ENCODE measurements at places on chromosomes 12 and 14. TPM values are rescaled to one million over a fixed set of nuclear protein-coding genes. Genes with fewer than 3 reads are reported as not detected.

TAS2R30 gene
- total RNA-seq = 0.32 TPM

KLHL33 gene
- not detected for total RNA-seq

WSCD2 gene
- not detected for total RNA-seq

RNASE3 gene
- total RNA-seq = not detected

GARIN6 gene
- not detected for total RNA-seq

FAM181A gene
- total RNA-seq = not detected

PLA2G1B gene
- total RNA-seq = not detected

NUBPL gene
- total RNA-seq = 15.9 TPM

CABP1 gene
- 0.45 TPM for total RNA-seq

SLC25A47 gene
- not detected for total RNA-seq

COL2A1 gene
- total RNA-seq = not detected

MAP3K9 gene
- 0.38 TPM for total RNA-seq

VCPKMT gene
- total RNA-seq = 8.4 TPM

NUP107 gene
- 77.5 TPM for total RNA-seq

ZDHHC22 gene
- total RNA-seq = under 0.01 TPM

TMEM229B gene
- 0.06 TPM for total RNA-seq

SLC24A4 gene
- total RNA-seq = not detected

C14orf132 gene
- 8.1 TPM for total RNA-seq

CYP46A1 gene
- 0.38 TPM for total RNA-seq

GRCh38 chr14:82854131-82854530, 1320.5 kb upstream of the SEL1L start:
- no peak for DNase-seq

DNA sequence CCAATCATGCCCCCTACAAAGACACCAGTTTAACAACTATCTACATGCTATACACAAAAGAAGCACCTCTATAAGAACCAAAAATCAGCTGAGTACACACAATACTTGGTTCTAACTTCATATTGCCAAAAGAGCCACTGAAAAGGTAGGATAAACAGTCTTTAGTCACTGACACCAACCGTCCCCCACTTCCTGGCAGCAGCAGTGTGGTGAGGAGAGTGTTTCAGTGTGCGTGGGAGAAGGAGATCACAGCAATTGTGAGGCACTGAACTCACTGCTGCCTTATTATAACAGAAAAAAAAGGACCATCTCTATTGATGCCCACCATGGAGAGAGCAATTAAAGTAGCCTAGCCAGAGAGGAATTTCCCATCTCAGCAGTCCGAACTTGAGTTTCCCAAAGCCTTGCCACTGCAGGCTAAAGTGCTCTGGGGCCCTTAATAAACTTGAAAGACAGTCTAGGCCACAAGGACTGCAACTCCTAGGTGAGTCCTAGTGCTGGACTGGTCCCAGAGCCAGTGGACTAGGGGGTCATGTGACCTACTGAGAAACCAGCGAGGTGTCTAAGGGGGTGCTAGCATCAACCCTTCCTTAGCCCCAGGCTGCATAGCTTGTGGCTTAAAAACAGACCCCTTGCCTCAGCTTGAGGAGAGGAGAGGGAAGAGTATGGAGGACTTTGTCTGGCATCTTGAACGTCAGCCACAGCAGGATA, 37.1 kb upstream of the LMNTD1 start:
- DNase-seq = no peak

GRCh38 chr12:95630496-95630895, 79.2 kb upstream of the USP44 start:
- no peak for DNase-seq

GRCh38 chr12:40138526-40138925, 32.6 kb upstream of the SLC2A13 start:
- DNase-seq = no peak

- DNase-seq = no peak
Measured at GRCh38 chr14:21078726-21079125, 8.6 kb downstream of the ARHGEF40 start.

DNA sequence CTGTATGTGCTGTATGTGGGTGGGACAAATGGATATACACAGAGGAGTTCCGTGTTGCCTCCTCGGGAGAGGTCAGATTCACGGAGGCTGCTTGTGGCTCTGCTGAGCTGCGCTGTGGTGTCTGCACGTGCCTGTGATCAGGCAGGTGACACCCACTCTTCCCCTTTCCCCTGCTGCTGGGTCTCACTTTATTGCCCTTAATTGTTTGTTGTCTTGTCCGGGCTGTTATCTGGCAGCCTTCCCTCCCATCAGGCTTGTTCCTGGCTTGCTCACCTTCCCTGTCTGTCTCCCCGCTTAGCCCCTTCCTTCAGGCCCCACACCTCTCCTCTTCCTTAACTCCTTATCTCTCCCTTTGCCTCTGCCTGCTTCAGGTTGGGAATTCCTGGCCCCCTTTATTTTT, 13.5 kb downstream of the WNT5B start:
- no peak for DNase-seq

DNA sequence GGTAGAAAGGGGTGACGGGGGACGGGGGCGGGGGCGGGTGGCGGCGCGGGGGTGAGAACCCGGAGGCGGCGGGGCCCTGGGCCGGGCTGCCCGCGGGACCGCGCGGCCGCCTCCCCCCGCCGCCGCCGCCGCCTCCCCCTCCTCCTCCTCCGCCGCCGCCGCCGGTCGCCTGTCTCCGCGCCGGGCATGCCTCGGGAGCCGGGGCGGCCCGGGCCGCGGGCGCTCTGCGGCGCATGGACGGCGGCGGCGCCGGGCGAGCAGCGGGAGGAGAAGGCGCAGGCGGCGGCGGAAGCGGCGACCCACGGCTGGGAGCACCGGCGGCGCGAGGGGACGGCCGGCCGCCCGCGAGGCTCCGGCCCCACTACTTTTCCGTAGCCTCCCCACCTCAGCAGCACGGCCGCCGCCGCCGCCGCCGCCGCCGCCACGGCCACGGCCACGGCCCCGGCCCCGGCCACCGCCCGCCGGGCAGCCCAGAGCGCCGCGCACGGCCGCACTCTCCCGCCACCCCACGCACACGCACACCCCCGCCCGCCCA, at the start of gene NPAS3:
Gene NPAS3 (plus strand): TSS at position 161 of the 535 bp plus-strand sequence.
- DNase-seq = no peak

DNA sequence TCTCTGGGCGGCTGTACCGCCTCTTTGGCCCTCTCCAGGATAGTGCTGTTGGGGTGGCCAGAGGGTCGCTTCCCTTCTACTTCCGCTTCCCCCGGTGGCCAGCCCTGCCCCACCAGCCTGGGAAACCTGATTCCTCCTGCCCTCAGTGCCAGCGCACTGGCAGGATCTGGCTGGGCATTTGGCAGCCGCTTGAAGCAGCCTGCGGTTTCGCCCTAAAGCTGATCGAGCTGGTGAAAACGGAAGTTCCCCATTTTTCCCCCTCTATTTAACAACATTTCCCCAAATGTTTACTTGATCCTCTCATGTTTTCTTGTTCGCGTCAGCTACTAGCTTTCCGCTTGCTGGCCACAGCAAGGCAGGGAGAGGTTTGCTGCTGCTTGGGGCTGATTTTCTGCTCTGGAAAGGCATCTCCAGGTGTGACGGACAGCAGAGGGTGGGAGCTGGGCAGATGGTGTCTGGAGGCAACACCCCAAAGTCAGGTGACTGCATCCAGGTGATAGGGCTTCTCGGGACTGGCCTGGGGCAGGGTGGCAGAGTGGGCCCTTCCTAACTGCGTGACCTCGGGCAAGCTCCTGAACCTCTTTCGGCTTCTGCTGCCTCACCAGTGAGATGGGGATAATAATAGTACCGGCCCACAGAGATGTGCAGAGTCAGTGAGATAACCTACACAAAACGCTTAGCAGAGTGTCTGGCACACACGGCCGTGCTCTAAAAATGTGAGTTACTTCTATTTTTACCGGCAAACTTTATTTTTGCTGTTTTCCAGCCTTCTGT, 53.1 kb downstream of the TSPAN9 start:
- DNase-seq = no peak

GRCh38 chr12:49296836-49297694, 2.1 kb downstream of the PRPH start:
- no peak for DNase-seq

- peak; percentile 85 for DNase-seq
Measured at GRCh38 chr14:85516239-85517113, 13.5 kb upstream of the FLRT2 start.

- peak; percentile 3 for DNase-seq
Measured at GRCh38 chr12:9906873-9907272, 25.3 kb downstream of the CLEC2A start.

DNA sequence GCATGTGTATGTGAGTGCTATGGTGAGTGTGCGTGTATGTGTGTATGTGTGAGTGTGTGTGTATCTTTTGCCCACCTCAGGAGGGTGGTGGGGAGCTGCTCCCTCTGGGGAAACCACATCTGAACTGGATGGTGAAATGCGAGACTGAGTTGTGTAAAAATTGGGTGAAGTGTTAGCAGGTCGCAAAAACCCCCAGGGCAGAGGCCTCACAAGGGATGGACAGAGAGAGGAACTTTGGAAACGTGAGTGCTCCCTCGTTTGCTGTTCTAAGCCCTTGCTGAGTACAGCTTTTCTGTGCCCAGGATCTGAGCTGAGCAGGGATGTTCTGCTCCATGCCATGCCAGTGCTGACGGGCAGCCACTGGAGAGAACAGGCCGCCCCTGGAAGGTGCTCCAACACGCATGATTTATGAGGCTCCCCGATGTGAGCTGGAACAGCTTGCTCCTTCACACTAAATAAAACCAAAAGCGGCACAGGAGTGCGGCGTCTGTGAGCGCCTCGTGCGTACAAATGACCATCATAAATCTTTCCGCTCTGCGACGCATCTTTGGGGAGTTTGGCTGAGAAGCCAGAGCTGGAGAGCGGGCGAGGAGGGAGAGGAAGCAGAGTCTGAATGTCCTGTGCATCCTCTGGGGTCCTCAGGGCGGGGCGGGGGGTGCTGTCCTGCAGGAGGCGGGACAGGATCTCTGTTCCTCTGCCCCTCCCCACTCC, 14.1 kb upstream of the GALNT9 start:
- DNase-seq = no peak

GRCh38 chr12:9449181-9449580, 158.5 kb downstream of the KLRB1 start:
- DNase-seq = no peak

GRCh38 chr14:54316652-54317051, 80.2 kb upstream of the CDKN3 start:
- no peak for DNase-seq

DNA sequence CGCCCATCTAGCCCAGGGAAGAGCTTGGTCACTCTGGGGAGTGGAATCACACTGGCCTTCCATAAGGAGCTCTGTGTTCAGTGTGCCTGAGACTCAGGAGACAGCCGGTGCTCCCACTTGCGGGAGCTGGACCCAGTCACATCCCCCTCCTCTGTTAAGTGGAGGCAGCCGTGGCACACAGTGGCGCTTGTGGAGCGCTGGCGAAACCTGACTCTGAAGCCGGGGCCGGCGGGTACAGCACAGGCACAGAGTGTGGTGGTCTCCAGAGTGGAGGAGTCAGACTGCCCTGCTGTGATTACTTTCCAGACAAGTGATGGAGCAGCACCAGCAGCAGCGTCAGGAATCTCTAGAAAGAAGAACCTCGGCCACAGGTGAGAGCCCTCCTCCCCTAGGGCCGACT, 33.0 kb downstream of the DEGS2 start:
- no peak for DNase-seq

- no peak for DNase-seq
Measured at GRCh38 chr12:69981881-69982475, 157.0 kb downstream of the MYRFL start.

- peak; percentile 14 for DNase-seq
Measured at GRCh38 chr12:32031109-32031508, 71.9 kb downstream of the RESF1 start.

DNA sequence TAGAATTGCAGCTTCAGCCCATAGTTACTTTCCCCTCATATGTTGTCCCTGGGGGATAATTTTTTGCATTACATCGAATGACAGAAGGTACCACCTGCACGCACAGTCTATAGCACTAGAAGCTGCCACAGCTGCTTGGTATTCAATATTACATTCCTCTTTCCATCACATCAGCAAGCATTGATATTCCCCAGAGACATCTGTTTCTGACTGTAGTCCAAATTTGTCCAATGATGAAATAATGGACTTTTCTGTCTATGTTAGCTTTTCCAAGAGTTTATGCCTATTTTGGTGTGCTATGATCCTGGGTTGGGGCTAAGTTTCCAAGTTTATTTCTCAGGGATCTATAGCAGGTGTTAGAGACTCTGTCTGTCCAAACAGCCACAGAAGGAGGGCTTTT, 335.4 kb downstream of the LRIG3 start:
- DNase-seq = peak; percentile 46

GRCh38 chr12:126430921-126431320, 1365.7 kb downstream of the AACS start:
- no peak for DNase-seq

GRCh38 chr12:93379981-93380361, 2.2 kb downstream of the NUDT4 start:
- DNase-seq = no peak

GRCh38 chr14:90416720-90417119, 19.9 kb downstream of the CALM1 start:
- no peak for DNase-seq

GRCh38 chr12:25887367-25887766, 71.1 kb upstream of the RASSF8 start:
- DNase-seq = no peak

DNA sequence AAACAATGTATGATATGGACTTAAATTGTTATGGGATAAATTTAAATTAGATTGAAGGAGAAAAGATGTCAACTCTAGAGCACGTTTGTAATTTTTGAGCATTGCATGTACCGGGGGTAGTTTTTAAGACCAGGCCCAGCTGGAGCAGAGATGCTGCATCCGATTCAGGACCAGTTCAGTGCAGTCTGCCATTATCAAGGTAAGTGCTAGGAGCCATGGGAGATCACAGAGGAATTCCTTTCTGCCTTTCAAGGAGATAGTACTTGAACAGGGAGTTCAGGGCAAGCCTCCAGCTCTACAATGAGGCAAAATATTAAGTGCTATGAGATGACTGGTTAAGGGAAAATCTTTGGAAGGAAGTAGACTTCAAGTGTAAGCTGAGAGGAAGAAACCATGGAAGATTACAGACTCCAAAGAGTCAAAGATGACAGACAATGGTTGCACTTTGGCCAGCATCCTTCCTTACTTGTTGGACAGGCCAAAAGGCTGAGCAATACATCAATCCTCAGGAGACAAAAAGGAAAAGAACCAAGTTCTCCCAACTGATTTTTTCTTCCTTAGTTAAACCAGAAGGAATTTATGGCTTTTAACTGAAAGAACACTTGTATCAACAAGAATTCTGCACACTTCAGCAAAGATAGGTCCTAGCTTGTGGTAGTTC, 113.2 kb upstream of the HIF1A start:
- peak; percentile 68 for DNase-seq

DNA sequence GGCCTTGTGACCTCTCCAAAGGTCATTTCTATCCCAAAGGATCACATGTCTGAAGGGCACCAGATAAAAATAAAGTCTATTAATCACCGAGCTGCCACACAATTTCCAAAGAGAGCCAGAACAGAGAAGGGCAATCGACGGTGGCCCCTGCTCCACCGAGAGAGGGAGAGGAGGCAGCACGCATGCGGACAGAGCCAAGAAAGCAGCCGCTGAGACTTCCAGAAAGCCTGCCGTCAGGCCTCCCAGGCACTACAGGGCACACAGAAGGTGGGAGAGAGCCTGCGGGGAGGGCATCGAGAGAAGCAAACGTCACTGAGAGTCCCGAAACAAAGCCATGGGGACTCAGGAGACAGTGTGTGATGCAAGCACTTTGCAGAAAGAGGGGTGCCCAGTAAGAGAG, 182.0 kb downstream of the DPF3 start:
- no peak for DNase-seq
